NCI-H1417 treated with DMSO at 0.1 percent for 48 hours (cell line): ENCODE measurements at places on chromosomes 3 and 15.

GRCh38 chr15:99932676-99933402 lies 199.6 kb upstream of the LYSMD4 start:
- DNase-seq: no peak

GRCh38 chr3:175386630-175387029 lies 527.5 kb downstream of the NAALADL2 start:
- no peak for DNase-seq

- no peak for DNase-seq
These were observed 189.1 kb upstream of the PDZRN3 start for GRCh38 chr3:73813692-73814292.

DNA sequence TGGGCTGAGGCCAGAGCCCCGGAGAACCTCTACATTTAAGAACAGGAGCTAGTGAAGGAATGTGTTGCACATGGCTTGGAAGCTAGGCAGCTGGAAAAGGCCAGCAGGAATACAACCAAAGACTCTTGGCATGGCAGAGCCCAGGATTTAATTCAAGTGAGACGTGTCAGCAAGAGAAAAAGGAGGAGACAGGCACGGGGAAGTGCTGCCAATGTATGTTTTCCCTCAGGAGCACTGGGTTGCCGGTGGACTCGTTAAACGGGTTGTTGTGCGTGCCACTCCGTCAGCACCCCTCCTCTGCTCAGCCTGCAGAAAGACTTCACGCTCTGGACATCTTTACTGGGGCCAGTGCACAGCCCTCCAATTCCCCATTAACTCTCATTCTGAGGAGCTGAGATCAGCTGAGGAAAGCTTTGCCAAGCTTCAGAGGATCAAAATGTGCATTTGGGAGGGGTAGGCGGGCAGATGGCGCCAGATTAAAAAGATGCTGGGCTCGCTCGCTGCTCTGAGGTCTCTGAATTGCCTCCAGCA lies 103.7 kb downstream of the PDZRN3 start:
- DNase-seq: no peak

DNA sequence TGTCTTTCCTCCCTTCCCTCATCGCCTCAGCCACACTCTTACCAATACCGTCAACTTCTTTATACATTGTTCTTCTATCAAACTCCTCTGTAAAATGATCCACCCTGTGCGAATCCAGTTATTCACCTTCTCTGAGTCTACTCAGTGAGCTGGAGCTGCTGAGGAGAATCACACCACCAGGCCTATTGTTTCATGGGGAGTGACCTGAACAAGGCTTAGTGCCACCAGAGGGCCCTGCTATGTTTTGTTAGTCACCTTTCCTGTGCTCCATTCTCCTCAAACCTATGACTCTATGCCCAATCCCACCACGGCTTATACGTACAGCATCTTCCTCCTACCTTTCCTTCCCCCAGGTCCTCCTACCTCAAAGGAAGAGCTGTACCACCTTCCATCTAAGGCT lies 50.4 kb upstream of the MED12L start:
- DNase-seq: no peak

GRCh38 chr3:67791620-67792019 lies 137.2 kb upstream of the SUCLG2 start:
- no peak for DNase-seq

GRCh38 chr15:31004220-31004733 lies 12.8 kb upstream of the MTMR10 start:
- DNase-seq: no peak

DNA sequence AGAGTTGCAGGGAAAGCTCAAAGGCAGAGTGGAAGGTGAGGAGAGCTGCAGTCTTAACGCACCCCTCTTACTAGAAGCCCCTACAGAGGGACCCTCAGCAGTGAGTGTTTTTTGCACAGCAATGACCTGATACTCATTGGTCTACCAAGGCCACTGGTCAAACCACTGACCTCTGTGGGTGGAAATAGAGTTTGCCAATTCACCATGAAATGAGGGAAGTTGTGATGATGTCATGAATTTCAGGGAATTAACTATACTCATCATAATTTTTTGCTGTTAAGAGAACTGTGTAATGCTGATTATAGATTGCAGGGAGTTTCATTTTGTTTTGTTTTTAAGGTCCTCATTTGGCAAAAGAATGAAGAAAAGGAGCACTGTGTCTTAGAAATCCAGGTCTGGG lies 101.7 kb upstream of the SMAD3 start:
- no peak for DNase-seq

GRCh38 chr15:31326875-31327668 lies 437 bp downstream of the KLF13 start:
- DNase-seq: no peak
